Fibroblast of lung (primary cell): ENCODE measurements at places on chromosomes 7 and 10. TPM values are rescaled to one million over a fixed set of nuclear protein-coding genes. Genes with fewer than 3 reads are reported as not detected.

The SLC29A4 gene
- total RNA-seq: 5.1 and 6.4 TPM in 2 replicates

The NFKB2 gene
- 16.7 and 23.3 TPM in 2 replicates for total RNA-seq

The TMEM229A gene
- not detected in 2 replicates for total RNA-seq

The MKI67 gene
- 0.26 and 4.3 TPM in 2 replicates for total RNA-seq

The NPSR1 gene
- total RNA-seq: not detected in 2 replicates

The PPP2R2D gene
- total RNA-seq: 22.1 and 23.3 TPM in 2 replicates

The PFKP gene
- total RNA-seq: 79.1 and 90.3 TPM in 2 replicates

The OR2A12 gene
- not detected in 2 replicates for total RNA-seq

The UNCX gene
- not detected in 2 replicates for total RNA-seq

The GATAD1 gene
- total RNA-seq: 25.9 and 32.4 TPM in 2 replicates

The PDE6C gene
- not detected in 2 replicates for total RNA-seq

The HUS1 gene
- total RNA-seq: 9.8 and 14.2 TPM in 2 replicates
